ENCODE measurements at places on chromosomes 6 and 20.

- no peak for DNase-seq
Observed at GRCh38 chr6:155341130-155341828, 27.0 kb upstream of the TFB1M start.

DNA sequence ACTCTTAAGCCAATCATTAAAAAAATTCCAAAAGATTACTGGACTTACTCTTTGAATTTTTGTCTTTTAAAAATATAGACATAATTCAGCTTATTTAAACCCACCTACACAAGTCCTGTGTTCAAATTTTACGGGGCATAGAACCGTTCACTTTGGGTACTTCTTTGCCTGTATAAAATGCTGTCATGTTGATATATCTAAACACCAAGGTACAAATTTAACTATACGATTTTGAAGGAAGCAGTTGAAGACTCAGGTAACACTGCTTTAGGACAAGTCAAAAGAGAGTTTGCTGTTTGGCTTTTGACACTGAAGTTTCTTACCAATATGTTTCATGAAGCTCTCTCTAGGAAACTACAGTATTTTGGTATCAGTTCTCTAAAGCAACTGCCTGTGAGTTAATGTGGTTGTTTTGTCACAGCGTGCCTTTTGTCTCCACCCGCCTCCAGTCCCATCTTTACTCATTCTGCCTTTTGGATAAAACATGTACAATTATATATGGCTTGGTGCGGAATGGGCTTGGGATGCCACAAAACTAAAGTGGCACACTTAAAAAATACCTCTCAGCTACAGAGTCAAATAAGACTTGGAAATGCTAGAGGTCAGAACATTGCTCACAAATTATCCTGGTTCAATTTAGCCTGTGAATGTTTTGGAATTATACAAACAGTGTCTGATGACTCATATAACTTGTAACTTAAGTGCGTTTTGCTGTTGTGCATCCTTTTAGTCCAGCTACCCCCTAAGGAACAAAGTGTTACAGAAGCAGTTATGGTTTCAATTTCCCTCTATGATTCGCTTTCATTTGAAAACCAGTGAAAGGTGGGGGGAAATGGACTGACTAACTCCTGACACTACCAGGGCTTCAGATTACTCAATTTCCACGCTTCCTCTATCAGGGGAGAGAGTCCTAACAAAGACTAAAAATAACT, 38.7 kb downstream of the RGS17 start:
- DNase-seq = no peak

- no peak for DNase-seq
Observed at GRCh38 chr6:127716465-127716864, 139.5 kb downstream of the C6orf58 start.

DNA sequence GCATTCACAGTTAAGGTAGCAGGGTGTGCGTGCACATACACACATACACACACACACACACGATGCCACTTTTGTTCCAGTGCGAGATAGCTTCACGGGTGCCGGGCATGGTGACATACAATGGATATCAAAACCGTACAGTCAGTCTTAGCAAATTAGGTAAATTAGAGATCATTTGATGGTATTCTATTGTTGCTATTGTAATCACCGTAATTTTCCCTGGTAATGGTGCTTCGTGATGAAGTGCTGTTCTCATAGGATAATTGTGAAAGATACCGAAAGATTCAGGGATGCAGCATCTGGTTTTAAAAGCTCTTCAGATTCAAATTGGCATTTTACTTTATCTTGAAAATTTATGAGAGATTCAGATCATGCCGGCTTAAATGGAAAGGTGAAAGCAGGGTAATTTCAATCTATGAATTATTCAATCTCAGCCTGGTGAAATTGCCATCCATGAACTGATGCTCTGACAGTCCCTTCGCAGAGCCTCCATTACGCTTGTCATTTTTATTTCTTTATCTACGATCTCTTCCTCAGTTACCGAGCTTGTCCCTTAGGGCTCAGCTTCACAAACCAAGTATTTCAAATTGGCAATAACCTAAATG, 71.3 kb upstream of the SOX4 start:
- no peak for DNase-seq

DNA sequence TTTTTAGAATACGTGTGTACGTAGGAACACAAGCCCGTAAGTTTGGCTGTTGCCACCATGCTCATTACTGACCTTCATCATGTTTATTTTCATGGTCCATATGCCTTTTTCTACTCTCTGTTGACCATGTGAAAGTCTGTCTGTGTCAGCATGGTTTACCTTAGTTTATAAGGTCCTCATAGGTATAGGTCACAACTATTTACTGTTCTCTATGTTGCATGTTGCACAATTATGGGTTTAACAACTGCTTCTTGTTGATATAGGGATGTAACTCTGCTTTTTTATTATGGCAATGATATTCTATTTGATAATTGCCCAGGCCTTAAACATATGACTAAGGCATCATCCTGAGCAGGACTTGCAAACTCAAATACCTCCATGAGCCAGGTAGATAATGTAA, 13.4 kb upstream of the RANBP9 start:
- DNase-seq = no peak

GRCh38 chr6:169824848-169825557, 73.6 kb downstream of the ERMARD start:
- DNase-seq = no peak

DNA sequence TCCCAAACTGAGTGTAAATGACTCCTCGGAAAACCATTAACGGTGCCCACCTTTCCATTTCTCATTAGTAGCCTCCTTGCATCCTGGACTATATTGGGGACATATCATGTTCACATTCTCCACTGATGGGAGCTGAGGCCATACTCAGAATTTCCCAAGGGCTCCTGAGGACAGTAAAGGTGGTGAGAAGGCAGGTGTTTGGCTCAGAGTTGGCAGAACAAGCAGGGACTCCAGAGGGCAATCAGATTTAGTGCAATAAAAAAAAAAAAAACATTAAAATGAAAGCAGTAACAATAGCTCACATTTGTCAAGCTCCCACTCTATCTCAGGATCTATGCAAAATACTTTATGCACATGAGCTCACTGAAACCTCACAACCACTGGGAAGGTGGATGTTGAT, 401.4 kb downstream of the MAFB start:
- DNase-seq = no peak

- DNase-seq = no peak
Observed at GRCh38 chr6:33142501-33143070, 49.7 kb downstream of the COL11A2 start.

DNA sequence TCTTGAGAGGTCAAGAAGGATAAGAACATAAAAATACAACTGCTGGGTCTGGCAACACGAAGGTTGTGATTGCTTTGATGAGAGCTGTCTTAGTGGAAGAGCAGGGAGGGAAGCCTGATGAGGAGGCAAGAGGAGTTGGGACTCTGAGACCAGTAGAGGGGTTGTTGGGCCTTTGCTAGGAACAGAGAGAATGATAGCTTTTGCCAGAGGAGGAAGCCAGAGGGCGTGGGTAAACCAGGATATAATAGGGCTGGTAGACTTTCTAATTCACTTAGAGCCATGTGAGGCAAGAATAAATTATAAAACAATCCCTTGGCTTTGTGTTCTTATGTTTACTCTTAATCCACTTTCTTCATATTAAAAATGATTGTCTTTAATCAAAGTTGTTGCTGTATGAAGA, 78.6 kb downstream of the RCAN2 start:
- DNase-seq = no peak

GRCh38 chr20:51958099-51959065, 156.1 kb upstream of the SALL4 start:
- DNase-seq = no peak

- DNase-seq = no peak
Observed at GRCh38 chr6:88380618-88381288, 214.6 kb upstream of the CNR1 start.

DNA sequence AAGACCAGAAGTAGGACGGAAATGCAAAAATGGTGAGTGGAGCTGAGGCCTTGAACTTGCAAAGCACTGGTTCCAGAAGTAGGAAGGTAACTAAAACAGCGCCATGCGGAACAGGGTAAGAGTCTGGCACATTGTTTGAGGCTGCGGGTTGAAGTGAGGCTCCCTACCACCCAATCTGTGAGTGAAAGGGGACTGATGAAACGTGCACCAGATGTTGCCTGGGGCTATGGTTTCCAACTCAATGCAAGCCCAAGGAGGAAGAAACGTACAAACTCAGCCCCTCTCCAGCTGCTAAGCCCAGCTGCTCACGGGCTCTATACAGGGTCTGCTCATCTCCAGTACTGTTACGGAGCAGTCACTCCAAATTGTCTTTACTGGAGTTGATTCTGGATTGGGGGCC, 68.7 kb upstream of the KCNK16 start:
- DNase-seq = no peak

GRCh38 chr6:55198715-55199114, 24.4 kb downstream of the HCRTR2 start:
- DNase-seq = no peak

GRCh38 chr20:56706867-56707360, 77.8 kb downstream of the TFAP2C start:
- no peak for DNase-seq

DNA sequence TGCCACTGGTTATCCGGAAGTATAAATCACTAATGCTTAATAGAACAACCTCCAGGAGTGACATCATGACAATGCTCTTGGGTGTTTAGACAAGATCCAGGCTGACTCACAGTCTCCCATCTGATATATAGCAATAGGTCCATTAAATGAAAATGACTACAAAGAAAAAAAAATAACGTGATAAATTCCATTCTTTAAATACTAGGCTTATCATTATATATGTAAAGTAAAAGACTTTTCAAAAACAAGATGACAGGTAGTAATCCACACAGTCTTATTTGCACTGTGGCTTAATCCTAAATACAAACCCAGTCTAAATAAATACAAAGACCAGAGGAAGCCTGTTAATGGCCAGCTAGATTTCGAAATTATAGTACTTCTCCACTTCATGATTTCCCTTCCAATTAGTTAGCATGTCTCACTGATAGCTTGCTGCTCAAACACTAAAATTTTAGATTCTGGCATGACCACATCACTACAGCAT, 149.1 kb upstream of the BEND3 start:
- DNase-seq = no peak

- no peak for DNase-seq
Observed at GRCh38 chr6:105977934-105978504, 108.1 kb upstream of the PRDM1 start.

GRCh38 chr20:55928266-55928665, 77.1 kb downstream of the CBLN4 start:
- no peak for DNase-seq

DNA sequence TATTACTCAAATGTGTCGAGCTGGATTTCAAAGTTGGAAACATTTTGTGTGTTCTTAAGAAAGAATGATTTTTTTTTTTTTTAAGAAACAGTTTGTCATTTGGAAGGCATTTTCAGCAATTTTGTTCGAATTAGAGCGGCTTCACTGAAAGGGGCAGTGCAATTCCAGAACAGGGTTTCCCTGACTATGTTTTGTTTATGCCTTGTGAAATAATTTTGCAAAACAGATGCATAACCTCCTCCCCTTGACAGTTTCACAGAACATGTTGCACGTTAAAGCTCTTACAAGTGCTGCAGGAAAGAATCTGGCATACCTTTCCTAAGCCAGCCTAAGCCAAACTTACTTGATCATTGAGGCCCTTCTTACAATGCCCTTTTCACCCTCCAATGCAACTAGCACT, 216.0 kb upstream of the SSTR4 start:
- DNase-seq = no peak

DNA sequence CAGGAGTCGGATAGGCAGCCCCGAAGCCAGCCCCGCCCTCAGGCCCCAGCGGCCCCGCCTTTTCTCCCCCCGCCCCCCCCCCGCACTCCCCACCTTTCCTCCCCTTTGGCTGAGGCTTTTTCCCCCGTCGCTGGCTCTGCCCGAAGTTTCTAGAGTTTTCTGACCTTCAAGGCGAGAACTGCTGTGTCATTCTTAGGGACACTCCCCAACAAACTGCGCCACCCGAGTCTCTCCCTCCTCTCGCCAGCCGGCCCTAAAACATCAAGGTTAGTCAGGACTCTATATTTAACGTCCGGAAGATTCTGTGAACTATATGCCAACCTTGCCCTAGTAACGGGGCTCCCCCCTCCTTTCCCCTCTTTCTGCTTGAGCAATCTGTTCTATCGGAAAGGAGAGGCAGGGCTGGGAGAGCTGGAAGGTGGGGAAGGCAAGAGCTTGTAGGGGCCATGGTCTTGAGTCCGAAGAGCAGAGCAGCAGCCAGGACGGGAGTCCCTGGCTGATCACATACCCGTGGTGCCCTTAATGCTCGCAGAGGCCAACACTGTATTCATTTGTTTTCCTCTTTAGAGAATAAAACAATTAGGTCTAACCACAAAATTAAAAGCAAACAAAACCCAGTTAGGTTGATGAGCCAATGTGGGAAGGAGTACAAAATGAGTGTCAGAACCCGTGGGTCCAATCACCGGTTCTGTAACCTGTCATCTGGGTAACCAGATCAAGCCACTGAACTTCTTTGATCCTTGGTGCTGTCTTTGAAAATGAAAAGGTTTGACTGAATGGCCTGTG, 5.3 kb upstream of the HSPA1B start:
- DNase-seq = peak; percentile 68

DNA sequence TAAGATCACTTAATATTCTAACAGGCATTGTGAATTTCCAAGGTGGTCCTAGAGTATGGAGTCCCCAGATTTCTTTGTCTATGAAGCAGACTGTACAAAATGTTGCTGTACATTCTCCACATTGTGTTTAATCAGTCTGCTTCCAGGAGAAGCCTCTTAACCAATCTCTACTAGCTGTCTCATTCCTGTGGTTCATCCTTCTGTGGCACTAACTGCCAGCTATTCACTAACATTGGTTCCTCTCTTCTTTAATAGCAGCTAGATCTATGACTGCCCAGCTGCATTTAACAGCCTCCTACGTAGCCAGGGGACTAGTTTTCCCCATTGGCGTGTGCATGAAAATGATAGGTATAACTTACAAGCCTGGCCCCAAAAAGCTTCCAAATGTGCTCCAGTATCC, 395.4 kb downstream of the SAMD5 start:
- no peak for DNase-seq

GRCh38 chr6:147046141-147046877, 157.9 kb upstream of the STXBP5 start:
- DNase-seq = no peak

- DNase-seq = no peak
Observed at GRCh38 chr6:39508515-39508914, 186.0 kb upstream of the KCNK16 start.

DNA sequence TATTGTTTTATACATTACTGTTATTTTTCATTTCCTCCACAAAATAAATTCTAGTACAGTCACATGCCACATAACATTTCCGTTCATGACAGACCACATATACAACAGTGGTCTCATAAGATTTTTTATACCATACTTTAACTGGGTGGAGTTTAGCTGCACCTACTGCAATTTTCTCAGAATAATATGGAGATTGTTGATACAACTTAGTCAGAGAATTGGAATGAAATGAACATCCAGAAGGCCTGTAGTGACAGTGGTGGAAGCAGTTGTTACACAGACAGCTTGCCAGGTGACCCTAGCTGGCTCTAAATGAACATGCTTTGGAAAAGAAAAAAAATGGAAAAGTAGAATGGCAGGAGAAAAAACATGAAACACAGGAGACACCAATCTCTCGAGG, 183.2 kb upstream of the TCF21 start:
- DNase-seq = no peak

DNA sequence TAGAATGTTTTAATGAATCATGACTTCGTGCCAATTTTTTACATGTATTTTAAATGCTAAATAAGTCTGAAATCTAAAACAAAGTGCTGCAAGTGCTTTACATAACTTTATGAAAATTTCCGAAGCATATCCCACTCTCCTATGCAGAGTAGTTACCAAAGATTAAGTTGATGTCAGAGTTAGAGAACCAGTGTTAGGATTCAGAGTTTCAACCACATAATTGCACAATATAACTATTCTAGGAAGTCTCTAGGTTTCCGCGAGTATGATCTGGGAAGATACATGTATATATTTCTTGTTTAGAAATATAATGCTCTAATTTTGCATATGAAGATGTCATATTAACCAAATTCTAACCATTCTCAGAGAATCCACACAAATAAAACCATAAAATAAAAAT, 74.8 kb downstream of the ASCC3 start:
- no peak for DNase-seq

Measured in CD4-positive, alpha-beta T cell treated with Interleukin-2 at 100 ng/mL for 4 hours (primary cell).